Tibial artery (tissue), 4 donors: ENCODE measurements at places on chromosomes 13 and 19.

DNA sequence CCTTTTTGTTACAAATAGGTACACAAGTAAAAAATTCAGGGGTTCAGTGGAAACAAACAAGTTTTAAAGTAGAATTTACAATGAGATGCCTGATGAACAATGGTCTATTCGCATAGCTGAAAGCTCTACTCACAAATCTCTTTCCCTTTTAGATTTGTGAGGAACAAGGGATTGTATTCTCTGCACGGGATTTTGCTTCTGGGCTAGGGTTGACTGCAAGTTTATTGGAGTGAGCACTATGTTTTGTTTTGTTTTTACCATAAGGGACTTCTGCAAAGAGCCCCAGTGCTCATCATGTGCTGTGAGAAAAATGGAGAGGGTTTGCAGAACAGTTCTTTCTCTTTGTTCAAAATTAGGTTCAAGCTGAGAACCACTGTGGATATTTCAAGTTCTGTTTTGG is 160.5 kb downstream of the DLEU7 start:
- H3K4me3 ChIP-seq: no peak overlapping the region
- no peak for DNase-seq
- peaks cover 24% of the 10 kb centered on the region for H3K4me1 ChIP-seq

- H3K27ac ChIP-seq: no peak overlapping the region
- DNase-seq: no peak
- H3K36me3 ChIP-seq: no peaks in the 10 kb centered on the region
- peaks cover 10% of the 10 kb centered on the region for H3K4me1 ChIP-seq
Observed at GRCh38 chr19:38031423-38031770, 124.4 kb downstream of the SIPA1L3 start.

DNA sequence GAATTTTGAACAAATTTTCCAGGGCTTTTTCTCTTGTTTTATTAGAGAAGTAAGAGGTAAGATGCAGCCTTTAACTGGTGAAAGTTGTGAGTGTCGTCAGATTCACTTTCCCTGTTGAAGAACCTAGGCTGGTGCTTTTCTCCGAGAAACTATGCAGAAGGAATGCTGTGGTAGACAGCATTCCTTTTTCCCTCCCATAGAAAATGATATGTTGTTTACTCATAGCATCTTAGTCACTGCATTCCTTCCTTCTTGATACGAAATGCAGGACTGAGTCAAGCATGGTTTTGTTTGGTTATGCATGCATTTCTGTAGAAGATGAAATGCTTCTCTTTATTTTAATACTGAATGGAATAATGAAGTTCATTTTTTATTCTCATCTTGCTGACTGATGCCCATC is 3.4 kb downstream of the ITGBL1 start:
- DNase-seq: no peak
- H3K27ac ChIP-seq: peak overlapping the region; percentile 84
- H3K36me3 ChIP-seq: no peaks in the 10 kb centered on the region
- peaks cover 15% of the 10 kb centered on the region for H3K4me1 ChIP-seq
- H3K4me3 ChIP-seq: peak overlapping the region; percentile 3

DNA sequence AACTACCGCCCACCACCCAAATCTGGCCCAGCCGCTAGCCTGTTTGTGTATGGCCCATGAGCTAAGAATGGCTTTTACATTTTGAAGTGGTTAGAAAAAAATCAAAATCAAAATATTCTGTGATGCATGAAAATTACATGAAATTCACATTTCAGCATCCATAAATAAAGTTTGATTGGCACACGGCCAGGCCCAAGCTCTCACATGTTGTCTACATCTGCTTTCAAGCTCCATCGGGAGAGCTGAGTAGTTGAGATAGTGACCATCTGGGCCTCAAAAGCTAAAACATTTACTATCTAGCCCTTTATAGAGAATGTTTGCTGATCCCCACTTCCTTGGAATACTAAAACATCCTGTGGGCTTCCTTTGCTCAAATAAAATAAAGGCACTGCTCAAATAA is 14.5 kb downstream of the RFX2 start:
- no peak overlapping the region for H3K4me3 ChIP-seq
- no peaks in the 10 kb centered on the region for H3K36me3 ChIP-seq
- H3K27me3 ChIP-seq: no peaks in the 10 kb centered on the region

DNA sequence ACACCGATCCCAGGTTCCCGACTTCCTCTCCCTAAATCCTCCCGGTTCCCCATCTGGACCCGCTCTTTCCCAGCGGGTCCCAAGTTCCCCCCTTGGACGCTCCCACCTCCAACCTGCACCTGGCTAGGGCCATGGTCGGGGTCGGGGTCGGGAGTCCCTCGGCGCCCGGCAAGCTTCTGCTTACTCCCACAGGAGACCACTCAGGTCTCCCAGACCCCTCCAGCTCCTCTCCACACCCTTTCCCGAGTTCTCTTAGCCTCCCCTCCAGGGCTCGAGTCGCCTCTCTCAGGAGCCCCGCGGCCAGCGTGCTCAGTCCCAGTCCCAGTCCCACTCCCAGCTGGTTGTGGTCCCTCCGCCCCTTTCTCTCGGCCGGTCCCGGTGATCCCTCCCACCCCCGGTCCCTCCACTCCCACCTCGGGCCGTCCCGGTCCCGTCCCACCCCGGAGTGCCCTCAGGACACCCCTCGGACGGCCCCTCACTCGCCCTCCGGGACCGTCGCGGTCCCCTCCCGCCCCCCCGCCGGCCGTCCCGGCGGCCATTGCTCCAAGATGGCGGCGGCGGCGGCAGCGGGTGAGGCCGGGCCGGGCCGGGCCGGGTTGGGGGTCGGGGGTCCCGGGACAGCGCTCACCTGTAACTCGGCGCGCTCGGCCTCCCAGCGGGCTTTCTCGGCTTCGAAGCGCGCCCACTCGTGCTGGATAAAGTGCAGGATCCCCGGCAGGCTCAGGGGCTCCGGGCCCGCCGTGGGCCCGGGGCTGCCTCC is at the start of gene FKRP:
Gene FKRP (plus strand): TSS at position 537 of the 760 bp plus-strand sequence. CDS start 9,394 bp downstream, outside the sequence.
- peaks cover 8% of the 10 kb centered on the region for H3K36me3 ChIP-seq
- no peaks in the 10 kb centered on the region for H3K4me1 ChIP-seq
- peak within 1 kb of the TSS; percentile 97 for H3K27ac ChIP-seq
- peak within 1 kb of the TSS; percentile 94 for H3K4me3 ChIP-seq
- H3K27me3 ChIP-seq: no peaks in the 10 kb centered on the region
- no peak for DNase-seq

DNA sequence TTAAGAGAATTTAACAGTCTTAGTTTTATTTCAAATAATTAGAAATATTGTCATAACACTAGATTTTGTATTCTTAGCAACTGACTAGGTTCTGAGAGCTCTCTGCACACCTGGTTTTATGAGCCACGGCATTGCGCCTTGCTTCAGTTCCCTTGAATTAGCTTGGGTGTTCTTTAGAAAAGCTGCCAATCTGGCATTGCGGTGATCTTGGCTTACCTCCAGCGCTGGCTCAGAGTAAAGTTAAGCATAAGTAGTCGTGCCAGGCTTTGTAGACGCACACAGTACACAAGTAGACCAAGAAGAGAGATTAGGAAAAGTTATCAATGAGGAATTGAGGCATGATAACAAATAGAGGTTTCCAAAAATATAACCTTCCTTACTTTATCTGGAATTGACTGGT is 45.7 kb downstream of the TPP2 start:
- no peaks in the 10 kb centered on the region for H3K27me3 ChIP-seq
- H3K4me1 ChIP-seq: no peaks in the 10 kb centered on the region
- H3K27ac ChIP-seq: peak overlapping the region; percentile 0
- no peak overlapping the region for H3K4me3 ChIP-seq
- H3K36me3 ChIP-seq: peaks cover 55% of the 10 kb centered on the region

- peaks cover 5% of the 10 kb centered on the region for H3K4me1 ChIP-seq
- H3K27me3 ChIP-seq: no peaks in the 10 kb centered on the region
- H3K4me3 ChIP-seq: no peak overlapping the region
- no peaks in the 10 kb centered on the region for H3K36me3 ChIP-seq
- no peak overlapping the region for H3K27ac ChIP-seq
Observed at GRCh38 chr19:49894879-49895565, 1.7 kb downstream of the IL4I1 start.

DNA sequence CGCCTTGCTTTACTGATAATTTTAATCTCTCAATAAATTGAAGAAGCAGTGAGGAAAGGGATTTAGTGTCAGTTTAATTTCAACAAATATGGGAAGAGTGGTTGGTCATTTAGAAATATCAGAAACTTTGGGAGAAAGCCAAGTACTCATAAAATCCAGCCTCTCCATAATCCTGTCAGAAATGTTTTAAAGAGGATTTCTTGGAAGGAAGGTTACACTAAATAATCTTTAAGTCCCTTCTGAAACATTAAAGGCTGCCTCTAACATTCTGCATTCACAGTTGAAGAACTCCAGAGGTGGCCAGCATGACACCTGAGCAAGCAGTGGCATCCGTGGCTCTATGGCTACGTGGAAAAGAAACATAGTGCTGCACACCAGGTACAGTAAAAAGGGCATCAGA is 378.5 kb downstream of the ENOX1 start:
- no peak overlapping the region for H3K27ac ChIP-seq
- DNase-seq: no peak
- no peaks in the 10 kb centered on the region for H3K27me3 ChIP-seq
- no peaks in the 10 kb centered on the region for H3K4me1 ChIP-seq
- no peak overlapping the region for H3K4me3 ChIP-seq
- H3K36me3 ChIP-seq: no peaks in the 10 kb centered on the region

GRCh38 chr13:99031832-99032231 is 54.0 kb upstream of the DOCK9 start:
- no peaks in the 10 kb centered on the region for H3K4me1 ChIP-seq
- H3K4me3 ChIP-seq: no peak overlapping the region

DNA sequence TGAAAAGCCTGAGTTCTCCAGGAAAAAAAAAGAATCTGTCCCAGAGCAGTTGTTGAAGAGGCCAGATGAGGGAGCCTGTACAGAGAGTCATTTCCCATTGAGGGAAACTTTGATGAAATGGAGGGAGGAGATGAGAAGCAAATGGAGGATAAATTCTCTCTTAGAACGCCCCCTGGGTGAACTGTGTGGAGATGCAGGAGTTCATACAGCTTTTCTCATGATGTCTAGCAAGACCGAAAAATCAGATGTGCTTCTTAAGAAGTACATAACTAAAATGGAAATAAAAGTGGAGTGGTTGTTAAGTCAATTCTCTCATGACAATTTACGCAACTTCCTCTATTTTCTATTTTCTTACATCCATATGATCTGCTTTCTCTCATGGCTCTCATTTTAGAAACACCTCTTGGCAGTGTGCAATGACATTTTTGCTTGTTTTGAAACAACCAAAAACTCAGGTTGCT is 1263.1 kb downstream of the PCDH9 start:
- no peak for DNase-seq
- no peaks in the 10 kb centered on the region for H3K27me3 ChIP-seq
- H3K36me3 ChIP-seq: no peaks in the 10 kb centered on the region
- H3K4me1 ChIP-seq: no peaks in the 10 kb centered on the region
- no peak overlapping the region for H3K4me3 ChIP-seq

- H3K36me3 ChIP-seq: no peaks in the 10 kb centered on the region
- no peaks in the 10 kb centered on the region for H3K4me1 ChIP-seq
- no peak for DNase-seq
- H3K4me3 ChIP-seq: no peak overlapping the region
- H3K27ac ChIP-seq: no peak overlapping the region
- peaks cover 85% of the 10 kb centered on the region for H3K27me3 ChIP-seq
Observed at GRCh38 chr19:825897-826644, 1.6 kb upstream of the AZU1 start.

GRCh38 chr19:45772130-45772840 is 3.2 kb upstream of the SIX5 start:
- no peak overlapping the region for H3K4me3 ChIP-seq
- no peak for DNase-seq
- H3K27me3 ChIP-seq: no peaks in the 10 kb centered on the region
- H3K27ac ChIP-seq: peak overlapping the region; percentile 95
- H3K4me1 ChIP-seq: peaks cover 11% of the 10 kb centered on the region

GRCh38 chr13:112580211-112580610 is 7.7 kb downstream of the TUBGCP3 start:
- no peaks in the 10 kb centered on the region for H3K4me1 ChIP-seq
- no peaks in the 10 kb centered on the region for H3K27me3 ChIP-seq
- DNase-seq: no peak
- no peak overlapping the region for H3K27ac ChIP-seq
- H3K36me3 ChIP-seq: no peaks in the 10 kb centered on the region

DNA sequence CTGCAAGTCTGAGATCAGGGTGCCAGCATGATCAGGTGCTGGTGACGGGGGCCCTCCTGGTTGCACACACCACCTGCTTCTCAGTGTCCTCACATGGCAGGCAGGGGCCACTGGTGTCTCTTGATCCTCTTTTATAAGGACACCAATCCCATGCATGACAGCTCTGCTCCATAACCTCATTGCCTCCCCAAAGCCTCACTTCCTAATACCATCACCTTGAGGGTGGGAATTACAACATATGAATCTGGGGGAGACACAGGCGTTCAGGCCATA is 15.0 kb upstream of the MIER2 start:
- H3K36me3 ChIP-seq: no peaks in the 10 kb centered on the region
- no peaks in the 10 kb centered on the region for H3K4me1 ChIP-seq
- no peak overlapping the region for H3K4me3 ChIP-seq
- DNase-seq: no peak
- no peak overlapping the region for H3K27ac ChIP-seq

DNA sequence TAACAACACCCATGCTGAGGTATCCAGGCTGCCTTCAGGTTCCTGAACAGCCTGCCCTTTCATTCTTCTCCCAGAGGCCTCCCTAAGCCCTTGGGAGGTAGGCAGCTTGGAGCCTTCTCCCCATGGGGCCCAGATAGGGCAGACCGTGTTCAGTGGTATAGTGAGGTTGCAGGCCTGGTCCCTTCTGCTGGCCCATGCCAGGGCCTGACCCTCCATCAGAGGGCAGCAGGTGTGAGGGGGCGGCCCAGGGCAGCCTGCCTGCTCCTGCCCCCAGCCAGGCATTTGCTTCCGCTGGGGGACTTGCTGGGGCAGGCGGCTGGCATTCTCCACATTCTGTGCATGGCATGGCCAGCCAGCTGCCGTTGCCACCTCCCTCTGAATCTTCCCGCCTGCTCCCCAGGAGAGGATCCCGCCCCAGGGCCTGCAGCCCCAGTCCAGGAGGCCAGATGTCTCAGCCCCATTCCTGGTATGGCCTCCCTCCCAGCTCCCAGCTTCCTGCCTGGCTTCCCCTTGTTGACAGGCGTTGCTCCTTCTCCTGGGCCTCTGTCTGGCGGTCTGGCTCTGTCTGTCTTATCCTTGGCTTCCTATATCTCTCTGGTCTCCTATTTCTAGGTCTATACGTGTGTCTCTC is 8.9 kb downstream of the CIC start:
- no peaks in the 10 kb centered on the region for H3K27me3 ChIP-seq
- peak overlapping the region; percentile 97 for H3K27ac ChIP-seq
- peaks cover 65% of the 10 kb centered on the region for H3K4me1 ChIP-seq
- H3K4me3 ChIP-seq: no peak overlapping the region
- peaks cover 19% of the 10 kb centered on the region for H3K36me3 ChIP-seq

- peak overlapping the region; percentile 52 for H3K27ac ChIP-seq
- peaks cover 13% of the 10 kb centered on the region for H3K4me1 ChIP-seq
- no peak overlapping the region for H3K4me3 ChIP-seq
- H3K27me3 ChIP-seq: no peaks in the 10 kb centered on the region
- H3K36me3 ChIP-seq: peaks cover 52% of the 10 kb centered on the region
- no peak for DNase-seq
Observed at GRCh38 chr19:47157431-47158321, 27.0 kb downstream of the SAE1 start.

- no peaks in the 10 kb centered on the region for H3K27me3 ChIP-seq
- no peak overlapping the region for H3K27ac ChIP-seq
- H3K4me1 ChIP-seq: no peaks in the 10 kb centered on the region
Observed at GRCh38 chr19:8478598-8478997, 23.8 kb downstream of the PRAM1 start.

- no peak for DNase-seq
- no peaks in the 10 kb centered on the region for H3K36me3 ChIP-seq
- H3K27ac ChIP-seq: no peak overlapping the region
- H3K4me3 ChIP-seq: no peak overlapping the region
- no peaks in the 10 kb centered on the region for H3K27me3 ChIP-seq
Observed at GRCh38 chr19:27671876-27672275, 1541.1 kb downstream of the UQCRFS1 start.
